ENCODE measurements at places on chromosomes 5 and 9.

DNA sequence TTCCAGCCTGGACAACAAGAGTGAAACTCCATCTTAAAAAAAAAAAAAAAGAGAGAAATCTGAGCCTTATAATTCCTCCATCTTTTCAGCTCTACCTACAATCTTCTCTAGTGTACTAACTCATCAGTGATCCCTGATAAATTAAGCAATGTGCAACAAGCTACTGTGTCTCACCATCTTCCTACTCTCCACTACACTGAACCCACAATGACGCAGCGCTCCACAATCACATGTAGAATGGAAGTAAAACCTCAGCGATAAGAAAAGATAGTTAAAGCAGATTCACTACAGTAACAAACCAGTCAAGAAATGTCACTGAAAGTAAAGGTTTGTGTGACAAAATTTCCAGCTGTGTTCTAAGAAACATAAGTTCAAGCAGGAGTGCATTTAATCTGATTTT lies 13.5 kb downstream of the ABCA1 start:
- no peak for DNase-seq

- no peak for DNase-seq
Measured at GRCh38 chr5:171207256-171207847, 101.7 kb upstream of the TLX3 start.

GRCh38 chr9:129398961-129399633 lies 221.0 kb upstream of the IER5L start:
- no peak for DNase-seq

DNA sequence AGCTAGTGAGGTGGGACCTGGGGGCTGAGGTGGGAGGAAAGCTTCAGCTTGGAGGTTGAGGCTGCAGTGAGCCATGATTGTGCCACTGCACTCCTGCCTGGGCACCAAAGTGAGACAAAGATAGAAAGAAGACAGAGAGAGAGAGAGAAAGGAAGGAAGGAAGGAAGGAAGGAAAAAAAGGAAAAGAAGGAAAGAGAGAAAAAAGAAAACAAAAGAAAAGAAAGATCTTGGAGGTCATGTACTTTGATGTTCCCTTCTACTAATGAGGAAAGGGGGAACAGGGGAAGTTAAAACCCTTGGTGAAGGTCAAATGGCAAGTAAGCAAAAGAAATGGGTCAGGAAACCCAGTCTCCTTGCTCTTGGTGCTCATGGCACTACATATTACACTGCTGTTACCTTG lies 2.4 kb upstream of the RAI14 start:
- no peak for DNase-seq

- DNase-seq = no peak
Measured at GRCh38 chr5:135208555-135208902, 174.5 kb upstream of the PITX1 start.
